ENCODE measurements at places on chromosomes 6 and 20.

DNA sequence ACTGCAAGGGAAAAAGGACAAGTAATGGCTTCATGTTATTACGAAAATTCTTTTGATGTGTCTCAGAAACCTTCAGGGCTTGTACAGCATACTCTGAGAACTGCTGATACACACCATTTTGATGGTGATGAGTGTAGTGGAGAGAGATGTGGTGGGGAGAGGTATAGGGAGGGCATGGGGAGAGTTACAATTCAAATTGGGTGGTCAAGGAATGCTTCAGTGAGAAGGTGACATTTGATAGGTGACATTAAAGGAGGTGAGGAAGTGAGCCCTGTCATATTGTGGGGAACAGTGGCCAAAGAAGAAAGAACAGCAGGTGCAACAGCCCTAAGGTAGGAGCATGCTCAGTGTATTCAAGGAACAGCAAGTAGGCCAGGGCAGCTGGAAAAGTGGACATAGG, 318.9 kb downstream of the CLIC5 start:
- no peak for DNase-seq

DNA sequence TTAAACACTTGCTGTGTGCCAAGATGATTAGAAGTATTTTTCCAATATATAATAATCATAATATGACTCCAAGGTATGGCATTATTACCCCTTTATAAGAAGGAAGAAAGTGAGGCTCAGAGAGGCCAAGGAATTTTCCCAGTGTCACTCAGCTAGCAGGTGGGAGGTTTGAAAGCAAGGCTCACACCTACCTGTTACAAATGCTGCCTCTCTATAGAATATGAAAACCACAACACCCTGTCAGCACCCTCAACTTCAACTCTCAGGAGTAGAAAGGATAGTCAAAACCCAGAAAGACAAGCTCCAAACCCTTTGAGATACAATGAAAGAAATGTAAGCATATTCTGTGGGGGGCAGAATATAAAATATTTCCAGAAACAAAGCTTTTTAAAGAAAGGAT, 76.7 kb downstream of the LAMP5 start:
- no peak for DNase-seq

- no peak for DNase-seq
Measured at GRCh38 chr6:130046671-130047070, 28.3 kb downstream of the L3MBTL3 start.

- DNase-seq, result no peak
Measured at GRCh38 chr20:53036992-53037391, 64.8 kb downstream of the TSHZ2 start.

DNA sequence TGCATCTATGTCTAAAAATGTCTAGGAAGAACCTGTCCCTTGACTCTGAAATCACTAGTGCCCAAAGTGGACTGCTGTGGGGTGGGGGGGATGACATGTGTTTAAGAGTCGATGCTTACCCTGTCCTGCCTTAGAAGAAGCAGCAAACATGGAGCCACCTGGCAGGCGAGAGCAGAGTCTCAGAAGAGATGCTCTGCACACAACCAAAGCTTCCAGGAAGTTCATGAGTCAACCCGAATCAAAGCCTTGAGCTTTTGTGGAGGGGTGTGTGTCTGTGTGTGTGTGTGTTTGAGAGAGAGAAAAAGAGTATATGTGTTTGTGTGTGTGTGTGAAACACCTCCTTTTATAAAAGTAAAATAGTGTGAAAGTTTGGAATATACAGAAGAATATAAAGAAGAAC, 269.9 kb downstream of the ALDH8A1 start:
- no peak for DNase-seq

GRCh38 chr6:116330511-116330910, 40.2 kb upstream of the DSE start:
- no peak for DNase-seq

DNA sequence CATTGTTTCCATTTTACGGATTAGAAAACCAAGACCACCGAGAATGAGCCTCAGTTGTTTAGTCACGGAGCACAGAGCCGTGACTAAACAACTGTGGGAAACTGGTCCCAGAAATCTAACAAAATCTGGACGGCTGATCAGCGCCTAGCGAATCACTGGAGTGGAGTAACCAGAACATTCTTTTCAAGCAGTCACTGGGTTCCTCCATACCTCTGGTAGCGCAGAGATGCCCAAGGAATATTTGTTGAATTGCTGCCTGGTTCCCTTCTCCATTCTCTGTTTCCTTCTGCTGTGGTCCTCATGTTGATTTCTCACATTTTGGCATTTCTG, 62.0 kb downstream of the GPX5 start:
- no peak for DNase-seq

GRCh38 chr6:35218021-35218420, 4.3 kb downstream of the SCUBE3 start:
- DNase-seq, result no peak

GRCh38 chr6:12312736-12313135, 22.6 kb downstream of the EDN1 start:
- DNase-seq, result no peak

GRCh38 chr6:26383624-26384417, 913 bp downstream of the BTN2A2 start:
- no peak for DNase-seq

DNA sequence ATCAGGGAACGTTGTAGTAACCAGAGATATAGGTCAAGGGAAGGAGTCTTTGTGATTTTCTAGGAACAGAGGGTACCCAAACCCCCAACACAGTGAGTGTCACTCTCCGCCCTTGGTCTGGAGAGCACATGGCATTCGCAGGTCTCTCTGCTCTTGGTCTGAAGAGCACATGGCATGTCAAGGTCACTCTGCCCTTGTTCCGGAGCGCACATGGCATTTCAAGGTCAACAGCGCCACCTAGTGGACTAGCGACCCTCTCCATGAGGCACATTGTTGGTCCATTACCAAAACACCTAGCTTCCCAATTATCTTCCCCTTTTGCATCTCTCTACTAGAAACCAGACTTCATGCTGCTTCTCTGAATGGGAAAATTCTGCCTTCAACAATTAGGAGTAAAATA, 260.0 kb downstream of the C6orf118 start:
- DNase-seq, result no peak

DNA sequence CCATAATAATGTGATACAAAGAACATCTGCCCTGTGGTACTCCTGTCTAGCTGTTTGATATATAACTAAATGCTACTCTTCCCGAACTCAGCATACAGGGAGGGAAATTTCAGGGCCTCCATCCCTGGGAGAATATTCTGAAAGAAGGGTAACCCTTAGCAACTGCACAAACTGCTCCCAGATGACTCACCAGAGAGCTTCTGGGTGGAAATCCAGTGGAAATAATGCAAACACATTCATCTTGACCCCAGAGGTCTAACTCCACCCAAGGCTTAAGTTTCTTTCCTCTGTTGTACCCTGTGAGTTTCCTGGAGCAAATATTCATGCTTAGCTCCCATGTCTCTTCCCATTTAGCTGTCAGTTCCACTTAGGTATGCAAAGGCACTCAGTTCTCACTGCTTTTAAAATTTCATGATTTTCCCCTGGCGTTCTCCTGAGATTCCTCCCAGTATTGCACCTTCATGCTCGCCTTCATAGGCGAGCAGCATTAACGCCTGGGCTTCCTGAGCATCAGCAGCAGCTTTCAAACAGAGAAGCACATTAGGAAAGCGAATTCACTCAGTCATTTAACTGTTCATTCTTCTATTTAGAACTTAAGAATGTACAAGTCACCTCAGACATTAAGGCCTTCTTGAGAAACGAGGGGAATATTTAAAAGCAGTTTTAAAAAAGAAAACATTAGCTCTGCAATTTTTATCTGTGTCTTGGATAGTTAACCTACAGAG, 43.8 kb upstream of the LAMA4 start:
- no peak for DNase-seq

DNA sequence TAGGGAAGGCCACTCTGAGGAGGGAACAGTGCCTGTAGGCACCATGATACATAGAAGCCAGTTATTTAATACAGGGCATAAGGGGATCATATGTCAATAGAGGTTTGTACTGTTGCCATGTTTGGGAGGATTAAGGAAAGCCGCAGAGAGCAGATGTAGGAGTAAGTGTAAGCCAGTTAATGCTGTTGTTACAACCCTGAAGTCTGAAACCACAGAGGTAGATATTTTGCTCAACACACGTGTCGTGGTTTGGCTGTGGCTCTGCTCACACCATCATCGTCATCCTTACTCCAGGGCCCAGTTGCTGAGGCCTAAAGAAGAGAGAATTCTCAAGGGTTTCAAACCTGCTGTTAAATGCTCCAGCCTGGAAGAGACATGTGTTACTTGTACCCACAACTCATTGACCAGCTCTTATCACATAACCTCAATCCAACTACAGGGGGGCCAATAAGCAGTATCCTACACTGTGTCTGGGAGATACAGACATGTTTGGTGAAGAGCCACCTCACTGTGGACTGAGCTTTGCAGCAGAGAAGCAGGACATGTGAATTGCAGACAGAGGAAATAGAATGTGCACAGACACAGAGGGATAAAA, 31.0 kb upstream of the PSMF1 start:
- DNase-seq, result no peak

DNA sequence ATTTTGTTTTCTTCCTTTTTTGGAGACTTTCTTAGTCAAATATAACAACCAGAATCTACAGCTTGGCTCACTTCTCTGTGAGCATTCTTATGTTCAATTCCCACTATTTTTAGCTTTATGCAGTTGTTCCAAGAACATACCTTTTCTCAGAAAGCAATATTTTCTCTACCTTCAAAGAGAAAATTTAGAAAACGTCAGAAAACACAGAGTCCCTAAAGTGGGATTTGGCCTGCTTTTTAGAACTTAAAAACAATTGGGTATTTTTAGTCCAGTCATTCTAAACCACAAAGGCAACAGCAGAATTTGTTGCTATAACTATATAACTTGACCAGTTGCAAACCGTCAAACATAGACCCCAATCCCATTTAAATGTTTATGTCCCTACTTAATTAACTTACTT, 133.1 kb downstream of the MOXD1 start:
- no peak for DNase-seq

Measured in activated CD4-positive, CD25-positive, alpha-beta regulatory T cell treated with anti-CD3 and anti-CD28 coated beads, Interleukin-2, amount 50 U/mL, for 16 hours (primary cell).